ENCODE measurements at places on chromosomes 11 and 22.

- no peak for DNase-seq
These were observed 201.7 kb downstream of the ARHGAP42 start for GRCh38 chr11:100888836-100889235.

GRCh38 chr11:70423523-70424505, 25.5 kb downstream of the CTTN start:
- DNase-seq = no peak

- DNase-seq = peak; percentile 57
These were observed 28.1 kb upstream of the FBXO3 start for GRCh38 chr11:33802194-33802950.

- no peak for DNase-seq
These were observed 473.0 kb downstream of the BRD1 start for GRCh38 chr22:49354516-49355210.

- no peak for DNase-seq
These were observed 17.9 kb upstream of the ZC3H12C start for GRCh38 chr11:110075105-110075846.

GRCh38 chr22:22556995-22557925, 1.8 kb downstream of the PRAME start:
- no peak for DNase-seq

- DNase-seq = no peak
These were observed 112.9 kb downstream of the SPON1 start for GRCh38 chr11:14075118-14076078.

DNA sequence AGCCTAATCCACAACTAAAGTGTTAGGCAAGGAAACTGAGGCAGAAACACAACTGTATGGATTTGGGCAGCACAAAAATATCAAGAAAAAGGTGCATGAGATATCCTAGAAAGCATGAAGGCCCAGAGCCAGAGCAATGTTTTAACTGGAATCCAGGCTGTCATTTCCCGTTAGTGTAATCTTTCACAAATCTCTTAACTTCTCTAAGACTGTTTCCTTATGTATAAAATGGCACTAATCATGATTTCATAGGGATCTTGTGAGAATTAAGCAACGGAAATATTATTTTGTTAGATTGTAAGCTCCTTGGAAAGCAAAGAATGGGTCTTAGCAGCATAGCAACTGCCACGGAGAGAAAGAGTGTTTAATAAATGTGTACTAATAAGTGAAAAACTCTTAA, 14.7 kb upstream of the SYTL2 start:
- DNase-seq = no peak

DNA sequence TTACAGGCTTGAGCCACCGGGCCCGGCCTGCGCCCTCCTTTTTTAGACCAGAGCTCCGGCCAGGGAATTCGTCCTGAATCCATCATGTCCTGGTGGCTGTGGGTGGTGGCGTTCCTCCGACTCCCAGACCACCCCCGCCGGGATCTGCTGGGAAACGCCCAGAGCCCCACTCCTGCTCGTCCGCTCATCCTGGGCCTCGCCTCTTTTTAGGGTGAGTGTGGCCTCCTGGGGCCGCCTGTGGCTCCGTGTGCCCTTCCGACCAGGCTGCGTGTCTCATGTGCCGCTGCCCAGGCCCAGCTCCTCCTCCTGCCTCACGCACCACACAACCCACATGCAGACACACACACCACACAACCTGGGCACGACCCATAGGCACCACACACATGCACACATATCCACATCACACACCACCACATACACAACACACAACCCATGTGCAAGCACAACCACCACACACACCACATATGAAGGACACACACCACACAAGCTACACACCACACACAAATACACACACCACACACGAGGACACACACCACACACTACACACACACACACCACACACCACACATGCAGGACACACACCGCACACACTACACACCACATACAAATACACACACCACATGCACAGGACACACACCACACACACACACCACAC, 946.2 kb downstream of the BRD1 start:
- DNase-seq = no peak

DNA sequence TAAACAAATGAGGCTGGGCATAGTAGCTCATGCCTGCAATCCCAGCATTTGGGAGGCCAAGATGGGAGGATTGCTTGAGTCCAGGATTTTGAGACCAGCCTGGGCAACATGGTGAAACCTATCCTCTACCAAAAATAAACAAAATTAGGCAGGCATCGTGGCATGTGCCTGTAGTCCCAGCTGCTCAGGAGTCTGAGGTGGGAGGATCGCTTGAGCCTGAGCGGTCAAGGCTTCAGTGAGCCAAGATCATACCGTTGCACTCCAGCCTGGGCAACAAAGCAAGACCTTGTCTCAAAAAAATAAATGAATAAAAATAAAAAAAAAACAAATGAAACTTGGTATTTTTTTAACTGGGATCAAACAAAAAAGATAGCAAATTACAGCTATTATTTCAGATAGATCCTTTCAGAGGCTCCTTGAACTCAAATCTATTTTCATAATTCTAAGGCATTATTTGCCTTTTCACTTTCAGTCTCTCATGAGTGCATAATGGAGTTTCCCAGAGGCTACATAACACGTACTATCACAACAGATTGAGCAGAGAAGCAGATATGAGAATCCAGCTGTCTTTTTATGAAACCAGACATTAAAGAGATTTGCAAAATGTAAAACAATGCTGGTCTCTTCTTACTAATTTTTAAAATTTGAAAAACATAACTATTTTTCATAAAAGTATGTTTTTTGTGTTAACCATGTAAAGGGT, 23.1 kb downstream of the DDIAS start:
- no peak for DNase-seq

- no peak for DNase-seq
These were observed 42.9 kb upstream of the TPBGL start for GRCh38 chr11:75197512-75198277.

DNA sequence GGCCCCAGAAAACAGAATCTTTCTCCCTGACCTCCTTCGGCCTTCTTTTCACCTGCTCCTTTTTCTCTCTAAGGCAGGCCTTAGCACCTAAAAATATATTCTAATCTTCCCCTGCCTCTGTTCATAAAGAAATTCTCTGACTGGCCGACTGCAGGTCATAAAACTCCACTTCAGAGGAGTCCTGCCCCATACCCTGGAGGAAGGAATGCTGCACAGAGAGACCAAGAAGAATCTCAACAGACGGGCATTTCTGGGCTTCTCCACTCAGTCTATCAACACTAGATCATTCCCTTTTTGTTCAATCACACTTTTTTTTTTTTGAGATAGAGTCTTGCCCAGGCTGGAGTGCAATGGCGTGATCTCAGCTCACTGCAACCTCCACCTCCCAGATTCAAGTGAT, 19.7 kb upstream of the PGA3 start:
- DNase-seq = no peak

- no peak for DNase-seq
These were observed 70.6 kb downstream of the ZBTB16 start for GRCh38 chr11:114130115-114130576.

GRCh38 chr11:119839476-119840133, 110.6 kb upstream of the NECTIN1 start:
- no peak for DNase-seq

Measured in nucleus accumbens (tissue), 56 donors.